ENCODE measurements at places on chromosomes 7 and 10. TPM values are rescaled to one million over a fixed set of nuclear protein-coding genes. Genes with fewer than 3 reads are reported as not detected.

DNA sequence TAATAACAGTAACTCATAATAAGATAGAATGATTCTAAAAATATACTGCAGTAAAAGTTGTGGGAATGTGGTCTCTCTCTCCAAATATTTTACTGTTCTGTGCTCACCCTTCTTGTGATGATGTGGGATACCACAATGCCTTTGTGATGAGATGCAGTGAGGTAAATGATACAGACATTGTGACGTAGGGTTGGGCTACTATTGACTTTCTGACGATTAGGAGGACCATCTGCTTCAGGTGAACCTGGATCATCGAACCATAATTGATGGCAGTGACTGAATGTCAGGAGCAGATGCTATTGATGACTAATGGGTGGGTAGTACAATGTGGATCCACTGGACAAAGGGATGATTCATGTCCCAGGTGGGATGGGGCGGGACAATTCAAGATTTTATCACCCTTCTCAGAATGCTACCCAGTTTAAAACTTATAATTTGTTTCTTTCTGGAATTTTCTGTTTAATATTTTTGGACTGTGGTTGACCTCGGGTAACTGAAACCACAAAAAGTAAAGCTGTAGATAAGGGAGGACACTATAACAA is 73.9 kb upstream of the ARMC3 start:
- H3K27ac ChIP-seq, result no peak overlapping the region
- H3K36me3 ChIP-seq, result no peaks in the 10 kb centered on the region
- DNase-seq, result no peak
- no peak overlapping the region for H3K4me3 ChIP-seq
- H3K4me1 ChIP-seq, result no peaks in the 10 kb centered on the region
- H3K27me3 ChIP-seq, result no peaks in the 10 kb centered on the region

DNA sequence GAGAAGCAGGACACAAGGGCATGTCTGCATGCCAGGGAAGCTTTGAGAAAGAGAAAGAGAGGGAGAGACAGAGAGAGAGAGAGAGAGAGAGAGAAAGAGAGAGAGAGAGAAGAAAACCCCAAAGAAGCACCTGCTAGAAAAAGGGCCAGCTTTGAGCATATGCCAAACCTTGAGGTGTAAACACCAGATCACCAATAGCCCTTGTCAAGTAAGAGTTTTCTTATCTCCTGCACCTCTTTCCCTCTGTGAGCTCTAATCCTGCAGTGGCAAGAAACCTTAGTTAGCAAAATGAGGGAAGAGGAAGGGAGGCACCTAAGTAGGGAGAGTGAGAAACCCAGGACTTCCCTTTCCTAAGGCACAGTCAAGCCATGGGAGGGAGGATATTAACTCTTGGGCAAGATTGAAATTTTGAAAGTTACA is 11.3 kb upstream of the TRDMT1 start:
- DNase-seq, result no peak
- no peaks in the 10 kb centered on the region for H3K27me3 ChIP-seq
- peaks cover 14% of the 10 kb centered on the region for H3K4me1 ChIP-seq
- H3K4me3 ChIP-seq, result no peak overlapping the region
- no peaks in the 10 kb centered on the region for H3K36me3 ChIP-seq

DNA sequence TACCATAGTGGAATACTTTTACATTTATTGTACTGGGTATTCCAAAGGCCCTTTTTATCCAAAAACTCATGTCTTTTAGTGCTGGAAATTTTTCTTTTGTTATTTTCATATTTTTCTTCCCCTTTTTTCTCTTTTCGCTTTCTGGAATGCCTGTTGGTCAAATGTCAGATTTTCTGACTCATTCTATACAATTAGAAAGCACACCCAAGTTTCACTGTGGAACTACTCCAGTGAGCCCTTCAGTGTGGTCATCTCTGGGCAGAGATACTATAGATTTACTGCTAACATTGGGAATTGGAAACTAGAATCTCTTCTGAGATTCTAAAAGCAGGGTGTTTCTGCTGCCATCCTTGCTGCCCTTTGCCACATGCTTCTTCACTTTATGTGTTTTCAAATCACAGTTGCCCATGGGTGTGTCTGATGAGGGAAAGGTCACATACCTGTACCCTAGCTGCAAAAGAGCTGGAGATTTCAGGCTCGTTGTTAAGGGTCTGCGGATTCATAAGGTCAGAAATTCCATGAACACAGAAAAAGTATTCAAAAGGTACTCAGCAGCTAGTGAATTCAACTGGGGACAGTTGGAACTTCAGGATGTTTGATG is 5.6 kb upstream of the WASL start:
- H3K4me1 ChIP-seq, result peaks cover 6% of the 10 kb centered on the region
- H3K36me3 ChIP-seq, result no peaks in the 10 kb centered on the region

GRCh38 chr10:124728830-124729661 is 15.1 kb downstream of the FAM53B start:
- H3K27me3 ChIP-seq, result no peaks in the 10 kb centered on the region
- H3K4me1 ChIP-seq, result peaks cover 62% of the 10 kb centered on the region
- H3K27ac ChIP-seq, result peak overlapping the region; percentile 47
- no peak for DNase-seq
- no peak overlapping the region for H3K4me3 ChIP-seq

GRCh38 chr7:93747019-93747418 is 143.5 kb downstream of the TFPI2 start:
- H3K4me3 ChIP-seq, result no peak overlapping the region
- no peaks in the 10 kb centered on the region for H3K27me3 ChIP-seq
- H3K36me3 ChIP-seq, result no peaks in the 10 kb centered on the region
- no peak for DNase-seq
- no peaks in the 10 kb centered on the region for H3K4me1 ChIP-seq

Gene SMKR1
- total RNA-seq, result 1.3 TPM

- H3K27ac ChIP-seq, result no peak overlapping the region
- no peaks in the 10 kb centered on the region for H3K27me3 ChIP-seq
- peaks cover 18% of the 10 kb centered on the region for H3K4me1 ChIP-seq
These were observed 85.9 kb downstream of the VTI1A start for GRCh38 chr10:112532956-112533355.

GRCh38 chr7:91435381-91436059 is 171.3 kb downstream of the FZD1 start:
- no peaks in the 10 kb centered on the region for H3K4me1 ChIP-seq
- no peaks in the 10 kb centered on the region for H3K36me3 ChIP-seq
- H3K27ac ChIP-seq, result no peak overlapping the region
- H3K4me3 ChIP-seq, result no peak overlapping the region
- no peaks in the 10 kb centered on the region for H3K27me3 ChIP-seq

Gene ZNF503
- total RNA-seq, result 0.85 TPM

Gene HOXA11
- not detected for total RNA-seq

- no peaks in the 10 kb centered on the region for H3K36me3 ChIP-seq
- H3K27me3 ChIP-seq, result no peaks in the 10 kb centered on the region
- no peak for DNase-seq
- no peaks in the 10 kb centered on the region for H3K4me1 ChIP-seq
These were observed 196.6 kb upstream of the TMEM196 start for GRCh38 chr7:19969859-19970493.

- no peaks in the 10 kb centered on the region for H3K27me3 ChIP-seq
- peaks cover 3% of the 10 kb centered on the region for H3K4me1 ChIP-seq
- no peak overlapping the region for H3K27ac ChIP-seq
- DNase-seq, result no peak
These were observed 67.6 kb downstream of the PRTFDC1 start for GRCh38 chr10:24884793-24885192.

Gene WEE2
- not detected for total RNA-seq

Gene ASCC1
- total RNA-seq, result 37.7 TPM

Gene GALNT11
- total RNA-seq, result 6.0 TPM

GRCh38 chr7:130506358-130506757 is 14.5 kb downstream of the MEST start:
- no peak for DNase-seq
- H3K4me1 ChIP-seq, result no peaks in the 10 kb centered on the region
- no peak overlapping the region for H3K27ac ChIP-seq
- no peaks in the 10 kb centered on the region for H3K36me3 ChIP-seq

Gene FOXP2
- total RNA-seq, result 2.1 TPM

GRCh38 chr7:106041140-106041717 is 70.9 kb downstream of the SYPL1 start:
- H3K27ac ChIP-seq, result no peak overlapping the region
- no peaks in the 10 kb centered on the region for H3K36me3 ChIP-seq
- H3K4me1 ChIP-seq, result no peaks in the 10 kb centered on the region
- no peak overlapping the region for H3K4me3 ChIP-seq

Gene DENND11
- total RNA-seq, result 35.9 TPM

DNA sequence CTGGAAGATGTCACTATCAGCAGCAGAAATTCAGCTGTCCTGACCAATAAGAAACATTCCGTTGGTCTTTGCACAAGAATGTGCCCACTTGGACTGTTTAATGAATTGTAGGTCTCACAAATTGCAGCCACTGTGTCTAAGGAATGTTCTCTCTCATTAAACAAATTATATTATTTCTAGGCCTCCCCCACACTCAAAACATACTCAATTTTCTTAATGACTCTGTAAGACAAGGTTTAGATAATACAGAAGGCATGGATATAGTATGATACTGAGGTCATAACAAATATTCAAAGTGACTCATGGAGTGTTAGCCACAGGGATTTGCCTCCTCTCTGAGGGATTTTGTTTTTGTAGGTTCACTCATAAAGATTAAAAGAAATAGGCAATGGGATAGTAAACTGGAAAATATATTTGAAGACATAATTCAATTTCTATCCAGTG is 197.5 kb downstream of the PTN start:
- no peaks in the 10 kb centered on the region for H3K36me3 ChIP-seq
- no peak overlapping the region for H3K27ac ChIP-seq
- H3K4me3 ChIP-seq, result no peak overlapping the region
- H3K27me3 ChIP-seq, result no peaks in the 10 kb centered on the region
- H3K4me1 ChIP-seq, result no peaks in the 10 kb centered on the region

Gene ITGA8
- not detected for total RNA-seq

- no peak for DNase-seq
- H3K4me1 ChIP-seq, result no peaks in the 10 kb centered on the region
- no peaks in the 10 kb centered on the region for H3K36me3 ChIP-seq
- peaks cover 1% of the 10 kb centered on the region for H3K27me3 ChIP-seq
- no peak overlapping the region for H3K4me3 ChIP-seq
These were observed 13.5 kb downstream of the CHST15 start for GRCh38 chr10:124079864-124080263.

DNA sequence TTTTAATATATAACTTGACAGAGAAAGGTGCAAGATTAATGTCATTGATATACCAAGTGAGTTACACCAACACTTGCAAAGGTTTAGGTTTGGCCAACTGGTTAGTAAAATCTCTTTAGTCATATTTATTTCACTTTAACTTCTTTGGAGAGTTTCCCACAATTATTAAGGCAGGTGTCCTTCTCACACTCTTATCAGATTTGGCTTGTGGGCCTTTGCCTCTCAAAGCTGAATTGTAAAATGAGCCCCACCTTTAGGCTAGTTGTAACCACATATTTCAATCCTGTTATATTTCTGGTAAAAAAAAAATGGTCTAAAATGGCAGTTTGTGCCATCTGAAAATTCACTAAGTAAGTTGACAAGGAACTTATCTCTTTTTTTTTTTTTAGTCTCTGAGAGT is 26.6 kb upstream of the FOXP2 start:
- H3K36me3 ChIP-seq, result no peaks in the 10 kb centered on the region
- no peak overlapping the region for H3K4me3 ChIP-seq
- H3K4me1 ChIP-seq, result no peaks in the 10 kb centered on the region
- no peak for DNase-seq
- H3K27ac ChIP-seq, result no peak overlapping the region
- no peaks in the 10 kb centered on the region for H3K27me3 ChIP-seq

Gene CHST15
- 0.32 TPM for total RNA-seq

- no peak for DNase-seq
- no peak overlapping the region for H3K27ac ChIP-seq
- H3K4me1 ChIP-seq, result peaks cover 3% of the 10 kb centered on the region
- H3K4me3 ChIP-seq, result no peak overlapping the region
These were observed 9.2 kb downstream of the CTBP2 start for GRCh38 chr10:125151170-125151552.

DNA sequence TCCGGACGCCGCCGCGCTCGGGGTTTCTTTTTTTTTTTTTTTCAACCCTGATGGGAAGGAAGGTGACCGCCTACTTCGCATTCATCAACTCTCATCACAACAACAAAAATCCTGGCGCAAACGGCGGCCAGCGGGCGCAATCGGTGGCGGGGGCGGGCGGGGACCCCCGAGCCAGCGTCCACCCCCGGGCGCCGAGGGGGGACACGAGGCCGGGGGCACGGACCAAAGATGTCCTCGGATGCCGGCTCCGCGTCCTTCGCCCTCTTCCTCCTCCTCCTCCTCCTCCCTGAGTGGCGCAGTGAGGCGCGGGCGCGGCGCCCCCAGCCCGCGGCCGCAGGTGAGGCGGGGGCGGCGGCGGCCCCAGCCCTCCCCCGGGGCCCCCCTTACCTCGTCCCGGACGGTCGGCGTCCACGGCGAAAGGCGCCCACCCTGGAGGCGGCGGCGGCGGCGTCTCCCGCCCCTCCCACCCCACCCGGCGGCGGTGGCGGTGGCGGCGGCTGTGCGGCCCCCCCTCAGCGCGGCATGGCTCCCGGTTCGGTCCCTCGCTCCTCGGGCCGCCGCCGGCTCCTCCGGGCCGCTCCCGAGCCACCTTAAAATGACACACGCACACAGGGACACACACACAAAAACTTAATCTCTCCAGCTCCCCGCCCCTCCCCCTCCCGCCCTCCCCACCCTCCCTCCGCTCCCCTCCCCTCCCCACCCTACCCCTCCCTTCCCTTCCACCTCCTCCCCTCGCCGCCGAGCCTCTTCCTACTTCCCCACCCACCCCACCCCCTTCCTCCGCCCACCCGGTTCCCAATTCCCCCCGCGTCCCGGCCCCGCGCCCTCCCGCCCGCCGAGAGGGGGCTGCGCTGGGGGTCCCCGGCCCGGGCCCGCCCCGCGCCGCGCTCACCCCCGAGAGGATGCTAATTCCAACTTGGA is at the start of gene CTBP2:
Gene CTBP2 (minus strand): TSS at position 632 of the 924 bp plus-strand sequence.
- no peaks in the 10 kb centered on the region for H3K4me1 ChIP-seq
- H3K27ac ChIP-seq, result no peak within 1 kb of the TSS
- no peaks in the 10 kb centered on the region for H3K36me3 ChIP-seq
- no peak for DNase-seq
- no peaks in the 10 kb centered on the region for H3K27me3 ChIP-seq

- H3K4me1 ChIP-seq, result no peaks in the 10 kb centered on the region
- H3K27ac ChIP-seq, result no peak overlapping the region
- H3K4me3 ChIP-seq, result no peak overlapping the region
- no peak for DNase-seq
These were observed 14.4 kb upstream of the CALU start for GRCh38 chr7:128724743-128725142.

DNA sequence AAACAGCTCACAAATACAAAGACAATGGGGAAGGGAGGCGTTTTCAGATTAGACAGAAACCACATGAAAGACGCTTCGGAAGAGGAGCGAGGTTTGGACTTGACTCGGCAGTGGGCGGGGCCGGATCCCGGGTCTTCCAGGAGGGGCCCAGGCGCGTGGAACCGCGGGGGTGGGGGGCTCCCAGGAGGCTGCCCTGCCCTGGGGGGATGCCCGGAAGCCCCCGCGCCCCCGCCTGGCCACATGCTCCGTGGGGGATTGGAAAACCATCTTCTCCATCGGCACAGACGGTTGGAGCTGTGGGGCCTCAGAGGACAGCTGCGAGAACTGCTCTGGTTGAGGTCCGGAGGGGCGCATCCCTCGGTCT is 186.0 kb upstream of the SHH start:
- H3K27ac ChIP-seq, result no peak overlapping the region
- no peaks in the 10 kb centered on the region for H3K36me3 ChIP-seq
- no peaks in the 10 kb centered on the region for H3K27me3 ChIP-seq
- DNase-seq, result no peak

GRCh38 chr10:49650724-49651034 is 28.8 kb upstream of the C10orf53 start:
- no peak overlapping the region for H3K4me3 ChIP-seq
- H3K27me3 ChIP-seq, result no peaks in the 10 kb centered on the region
- no peaks in the 10 kb centered on the region for H3K36me3 ChIP-seq
- no peaks in the 10 kb centered on the region for H3K4me1 ChIP-seq
- DNase-seq, result no peak

Gene UBE3C
- 48.2 TPM for total RNA-seq

Gene JCAD
- 0.13 TPM for total RNA-seq

All from GM12878 (cell line).